Stimulated activated CD8-positive, alpha-beta memory T cell treated with anti-CD3 and anti-CD28 coated beads, Interleukin-4, amount 100 ng/mL, for 1 hour (primary cell): ENCODE measurements at places on chromosomes 2 and 18.

DNA sequence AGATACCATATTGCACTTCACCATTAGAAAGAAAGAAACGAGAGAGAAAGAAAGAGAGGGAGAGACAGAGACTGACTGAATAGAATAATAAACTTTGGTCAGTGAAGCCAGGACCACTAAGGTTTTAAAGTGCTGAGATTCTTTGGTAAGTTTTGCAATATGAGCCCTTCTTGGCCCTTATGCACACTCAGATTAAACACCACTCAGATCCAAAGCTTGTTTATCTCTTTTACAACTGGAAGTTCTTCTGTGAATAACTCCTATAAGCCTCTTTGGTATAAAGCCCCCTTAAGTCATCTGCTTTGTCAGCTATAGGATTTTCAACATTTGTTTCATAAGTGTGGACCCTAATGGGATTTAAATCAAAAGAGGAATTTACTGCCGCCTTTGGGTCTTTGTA lies 40.8 kb downstream of the PID1 start:
- DNase-seq: no peak

GRCh38 chr2:85445316-85446295 lies 27.1 kb downstream of the SH2D6 start:
- no peak for DNase-seq

GRCh38 chr2:180205621-180206235 lies 198.6 kb upstream of the CWC22 start:
- no peak for DNase-seq

GRCh38 chr2:200741468-200742202 lies 70.1 kb upstream of the BZW1 start:
- DNase-seq: no peak

GRCh38 chr2:220241423-220241822 lies 614.0 kb downstream of the SLC4A3 start:
- DNase-seq: no peak

DNA sequence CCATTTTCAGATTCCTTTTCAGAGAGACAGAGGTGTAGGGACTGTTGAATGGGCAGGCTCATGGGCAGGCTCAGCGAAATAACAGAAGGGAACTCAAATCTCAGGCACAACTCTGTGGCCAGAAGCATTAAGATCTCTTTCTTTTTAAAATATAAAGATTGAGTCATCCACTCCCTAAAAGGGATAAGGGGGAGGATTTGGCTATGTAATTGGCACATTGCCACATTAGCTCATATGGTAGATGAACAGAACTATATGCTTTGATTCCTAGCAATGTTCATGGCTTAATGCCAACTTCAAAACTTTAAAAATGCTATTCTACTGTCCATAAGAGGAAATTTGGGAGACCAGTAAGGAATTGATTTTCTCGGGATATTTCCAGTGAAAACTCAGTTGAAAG lies 53.8 kb upstream of the SLC5A7 start:
- DNase-seq: no peak

- DNase-seq: no peak
These were observed 1195.7 kb upstream of the ZEB2 start for GRCh38 chr2:145715601-145716000.

- no peak for DNase-seq
These were observed 651 bp upstream of the STAM2 start for GRCh38 chr2:152176113-152176714.

DNA sequence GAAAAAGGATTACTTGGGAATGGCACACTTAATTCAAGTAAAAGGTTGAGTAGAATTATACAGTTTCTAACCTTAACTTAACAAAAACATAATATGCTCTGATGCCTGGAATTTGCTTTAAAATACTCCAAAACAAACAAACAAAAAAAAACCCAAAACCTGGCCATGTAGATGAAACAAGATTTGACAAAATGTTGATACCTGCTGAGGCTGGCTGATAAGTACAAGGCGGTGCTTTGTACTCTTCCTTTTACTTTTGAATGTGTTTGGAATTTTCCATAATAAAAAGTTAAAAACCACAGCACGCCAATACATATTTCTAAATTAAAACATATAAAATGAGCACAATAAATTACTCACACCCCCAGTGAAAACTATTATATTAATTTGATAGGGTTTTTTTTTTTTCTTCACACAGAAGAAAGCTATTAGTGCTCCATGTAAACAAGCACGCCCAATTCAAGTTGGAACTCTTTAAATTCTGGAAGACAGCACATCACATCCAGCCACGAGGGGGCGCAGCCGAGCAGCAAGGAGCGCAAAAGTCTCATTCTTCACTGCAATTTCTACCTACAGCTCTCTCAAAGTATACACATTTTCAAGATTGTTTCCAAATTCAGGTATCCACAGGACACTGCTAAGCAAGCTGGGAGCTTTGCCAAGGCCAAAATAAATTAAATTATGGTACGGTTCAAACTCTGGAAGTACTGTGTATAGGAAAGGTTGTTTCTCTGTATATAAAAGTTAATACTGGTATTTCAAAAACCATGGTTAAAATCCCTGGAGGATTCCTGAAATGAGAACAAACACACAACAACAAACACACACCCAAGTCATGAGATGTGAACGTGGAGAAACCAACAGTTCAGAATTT lies 7.5 kb downstream of the SERTAD2 start:
- DNase-seq: peak; percentile 77
